ENCODE measurements at places on chromosomes 11 and 22.

DNA sequence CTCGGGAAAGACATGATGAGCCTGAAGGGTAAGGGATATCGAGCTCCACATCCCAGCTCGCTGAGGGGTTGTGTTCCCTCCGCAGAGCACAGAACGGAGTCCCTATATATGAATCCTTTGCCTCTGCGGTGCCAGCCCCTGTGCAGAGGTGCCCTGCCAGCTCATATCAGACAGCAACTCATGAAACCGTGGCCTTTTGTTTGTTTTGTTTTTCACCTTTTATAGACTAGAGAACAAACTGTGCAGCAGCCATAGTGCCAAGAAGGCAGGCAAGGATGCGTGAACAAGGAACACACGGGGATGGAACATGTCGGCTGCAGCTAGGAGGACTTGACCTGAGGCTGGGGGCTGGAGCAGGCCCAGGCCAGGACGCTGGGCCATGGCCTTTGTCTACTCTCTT, 109.8 kb downstream of the PKNOX2 start:
- no peak for DNase-seq

DNA sequence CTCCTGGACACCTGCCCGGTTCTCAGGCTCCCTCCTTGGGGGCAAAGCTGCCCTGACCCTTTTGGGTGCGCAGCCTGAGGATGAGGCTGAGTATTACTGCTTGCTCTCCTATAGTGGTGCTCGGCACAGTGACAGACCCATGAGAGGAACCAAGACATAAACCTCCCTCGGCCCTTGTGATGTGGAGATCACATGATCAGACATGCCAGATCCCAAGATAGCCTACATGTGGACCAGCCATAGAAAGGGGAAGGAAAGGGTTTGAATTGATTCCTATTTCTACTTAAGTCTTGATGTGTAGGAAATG, 125.3 kb downstream of the VPREB1 start:
- DNase-seq = no peak

GRCh38 chr11:120259988-120260565, 20.1 kb downstream of the POU2F3 start:
- DNase-seq = no peak

DNA sequence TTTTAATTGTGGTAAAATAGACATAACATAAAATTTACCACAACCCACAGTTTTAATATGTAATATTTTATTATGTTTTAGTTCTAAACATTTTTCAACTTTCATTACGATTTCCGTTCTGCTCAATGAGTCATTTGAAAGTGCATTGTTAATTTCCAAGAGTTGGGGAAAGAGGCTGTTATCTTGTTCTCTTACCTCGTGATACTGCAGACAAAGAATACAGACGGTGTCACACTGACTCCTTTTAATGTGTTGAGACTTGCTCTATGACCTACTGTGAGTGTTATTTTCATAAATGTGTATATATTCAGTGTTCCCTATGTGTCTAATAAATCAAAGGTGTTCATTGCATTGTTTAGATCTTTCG, 10.8 kb upstream of the RAC2 start:
- no peak for DNase-seq

DNA sequence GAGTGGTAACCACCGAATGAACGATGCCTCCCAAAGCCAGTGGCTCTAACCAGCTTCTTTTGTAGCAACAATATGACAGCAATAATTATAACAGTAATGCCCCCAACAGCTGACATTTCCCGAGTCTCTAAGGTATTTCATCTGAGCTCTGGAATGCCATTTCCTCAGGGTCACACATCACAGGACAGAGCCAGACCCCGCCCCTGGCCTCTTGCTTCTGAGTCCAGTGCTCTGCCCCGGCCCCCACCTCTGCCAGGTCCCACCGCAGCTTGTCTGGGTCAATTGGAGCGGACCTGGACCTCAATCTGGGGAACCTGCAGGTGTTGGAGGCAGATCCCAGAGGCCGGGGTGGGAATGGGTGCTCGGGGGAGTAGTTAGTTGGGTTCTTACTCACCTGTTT, 63.8 kb downstream of the IGLL1 start:
- no peak for DNase-seq

- no peak for DNase-seq
Measured at GRCh38 chr11:68373815-68374501, 61.6 kb downstream of the LRP5 start.

- DNase-seq = no peak
Measured at GRCh38 chr11:12169822-12170221, 59.4 kb downstream of the MICAL2 start.

- DNase-seq = no peak
Measured at GRCh38 chr11:3767536-3767935, 29.8 kb downstream of the NUP98 start.

DNA sequence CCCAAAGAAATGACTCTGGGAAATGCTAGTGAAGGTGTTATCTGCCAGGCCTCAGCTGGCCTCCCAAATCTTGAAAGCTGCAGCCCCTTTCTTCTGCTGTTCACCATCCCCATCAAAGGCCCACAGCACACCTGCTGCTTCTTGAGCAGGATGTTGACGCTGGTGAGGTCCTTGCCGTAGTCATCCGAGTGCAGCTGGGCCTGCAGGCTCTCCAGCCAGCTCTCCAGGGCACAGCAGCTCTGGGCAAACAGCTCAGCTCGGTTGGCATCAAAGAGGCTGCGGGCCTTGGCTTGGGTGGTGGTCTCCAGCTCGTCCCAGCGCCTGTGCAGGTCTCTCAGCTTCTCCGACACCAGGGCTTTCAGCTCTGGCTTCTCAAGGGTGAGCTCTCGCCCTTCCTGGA, 18.5 kb upstream of the RBM4B start:
- no peak for DNase-seq

GRCh38 chr11:110121204-110121603, 28.0 kb downstream of the ZC3H12C start:
- DNase-seq = no peak

DNA sequence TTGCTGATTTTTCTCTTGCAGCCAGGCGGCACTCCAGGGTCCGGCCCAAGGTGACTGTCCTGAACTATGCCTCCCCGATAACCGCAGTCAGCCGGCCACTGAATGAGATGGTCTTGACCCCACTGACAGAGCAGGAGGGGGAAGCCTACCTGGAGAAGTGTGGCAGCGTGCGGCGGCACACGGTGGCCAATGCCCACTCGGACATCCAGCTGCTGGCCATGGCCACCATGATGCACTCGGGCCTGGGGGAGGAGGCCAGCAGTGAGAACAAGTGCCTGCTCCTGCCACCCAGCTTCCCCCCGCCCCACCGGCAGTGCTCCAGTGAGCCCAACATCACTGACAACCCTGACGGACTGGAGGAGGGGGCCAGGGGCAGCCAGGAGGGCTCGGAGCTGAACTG, 47.8 kb downstream of the TRAF6 start:
- no peak for DNase-seq

GRCh38 chr11:91688672-91689071, 535.9 kb upstream of the FAT3 start:
- DNase-seq = no peak

DNA sequence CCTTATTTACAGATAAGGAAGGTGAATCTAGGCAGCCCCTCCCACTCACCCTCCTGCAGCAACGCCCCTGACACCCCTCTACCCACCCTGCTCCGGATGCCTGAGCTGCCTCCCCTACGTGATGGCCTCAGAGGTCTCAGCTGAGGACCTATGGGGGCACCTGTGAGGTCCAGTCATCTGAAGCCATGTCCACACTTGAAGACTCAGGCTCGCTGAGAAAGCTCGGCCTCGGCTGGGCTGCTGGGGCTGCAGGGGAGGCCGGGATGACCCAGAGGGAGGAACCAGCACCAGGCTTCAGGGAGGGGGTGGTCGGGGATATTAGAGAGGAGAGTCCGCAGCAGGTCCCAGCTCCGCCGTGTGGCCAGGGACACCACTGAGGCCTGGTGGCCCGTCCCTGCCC, 92.8 kb downstream of the BRD1 start:
- DNase-seq = no peak

DNA sequence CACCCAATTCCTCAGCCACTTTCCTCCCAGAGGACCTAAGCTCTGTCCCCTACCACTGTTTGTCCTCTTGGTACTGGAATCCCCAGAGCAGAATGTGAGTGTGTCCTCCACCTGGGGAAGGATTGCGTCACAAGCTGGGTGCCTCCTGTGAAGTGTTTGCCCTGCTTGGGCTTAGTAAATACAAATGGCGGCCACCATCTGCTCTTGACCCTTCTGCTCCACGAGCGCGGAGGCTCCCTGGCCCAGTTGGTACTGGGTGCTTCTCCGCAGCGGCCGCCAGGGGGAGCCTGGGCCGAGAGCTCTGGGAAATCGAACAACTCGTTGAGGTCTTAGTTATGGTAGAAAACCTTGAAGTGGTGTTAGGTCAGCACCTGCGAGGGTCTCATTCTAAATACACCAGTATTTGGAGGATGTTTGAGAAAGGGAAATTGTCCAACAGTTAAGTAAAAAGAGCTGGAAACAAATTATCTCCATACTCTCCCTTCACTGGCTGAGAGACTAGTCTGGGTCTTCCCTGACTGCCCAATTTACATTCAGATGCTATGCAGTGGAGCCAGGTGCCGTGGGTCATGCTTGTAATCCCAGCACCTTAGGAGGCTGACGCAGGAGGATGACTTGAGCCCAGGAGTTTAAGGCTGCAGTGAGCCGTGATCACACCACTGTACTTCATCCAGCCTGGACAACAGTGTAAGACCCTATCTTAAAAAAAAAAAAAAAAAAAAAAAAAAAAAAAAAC, 74.6 kb upstream of the TEAD1 start:
- no peak for DNase-seq

GRCh38 chr11:113072237-113072858, 111.1 kb downstream of the NCAM1 start:
- no peak for DNase-seq

- peak; percentile 54 for DNase-seq
Measured at GRCh38 chr22:24423519-24424000, 3.8 kb upstream of the ADORA2A start.

DNA sequence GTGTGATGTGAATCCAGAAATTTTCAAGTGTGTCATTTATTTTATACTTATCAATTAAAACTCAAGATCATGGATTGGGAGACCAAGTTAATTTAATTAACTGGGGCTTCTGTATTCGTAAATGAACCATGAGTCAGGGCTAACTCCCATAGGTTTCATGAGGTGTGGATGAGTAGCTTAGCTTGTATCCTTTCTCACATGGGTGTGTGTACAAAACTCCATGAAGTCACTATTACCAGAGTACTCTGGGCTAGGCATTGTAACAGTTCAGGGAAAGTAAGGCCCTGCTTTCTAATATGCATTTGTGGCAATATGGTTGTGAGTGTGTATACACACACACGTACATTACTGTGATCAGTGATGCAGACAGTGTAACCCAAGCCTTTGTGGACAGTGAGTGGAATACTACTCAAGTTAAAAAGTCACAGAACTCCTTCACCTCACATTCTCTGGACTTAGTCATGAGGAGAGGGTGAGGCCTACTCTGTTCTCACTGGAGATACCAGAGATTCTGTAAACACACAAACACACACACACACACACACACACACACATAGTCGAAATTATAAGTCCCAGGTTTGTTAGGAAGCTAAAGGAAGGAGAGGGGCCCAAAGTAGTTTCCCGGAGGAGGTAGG, 3.5 kb downstream of the CNTF start:
- DNase-seq = no peak

DNA sequence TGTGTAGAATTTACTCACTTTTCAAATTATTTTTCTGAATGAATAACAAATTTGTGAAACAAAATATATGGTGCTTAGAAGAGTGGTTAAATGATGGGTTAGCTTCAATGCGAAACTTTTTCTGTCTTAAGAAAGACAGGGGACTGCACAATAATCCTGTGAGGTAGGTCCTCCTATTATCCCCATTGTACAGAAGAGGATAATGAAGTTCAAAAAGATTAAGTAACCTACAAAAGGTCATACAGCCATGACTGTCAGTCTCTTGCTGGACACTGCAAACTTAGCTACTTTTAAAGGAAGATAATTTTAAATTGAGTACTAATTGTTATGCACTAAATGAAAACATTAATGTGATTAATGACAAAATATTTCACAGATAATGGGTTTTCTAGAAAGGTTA, 5.0 kb downstream of the OOSP3 start:
- no peak for DNase-seq

DNA sequence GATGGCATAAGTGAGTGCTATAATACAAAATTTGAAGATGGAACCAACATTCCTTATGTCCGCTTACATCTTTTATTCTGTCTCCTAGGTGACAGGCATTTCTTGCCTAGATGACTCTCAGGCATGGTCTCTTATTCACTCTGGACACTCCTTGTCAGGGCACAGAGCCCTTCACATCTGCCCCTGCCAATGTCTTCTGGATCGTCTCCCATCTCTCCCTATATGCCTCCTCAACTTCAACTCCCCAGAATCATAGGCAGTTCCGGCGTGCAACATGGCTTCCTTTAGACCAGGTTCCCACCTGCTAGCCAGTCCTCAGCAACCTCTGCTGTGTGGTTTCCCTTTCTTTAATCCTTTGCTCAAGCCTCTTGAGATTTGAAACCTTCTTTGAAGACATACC, 300.9 kb downstream of the TENM4 start:
- DNase-seq = no peak

DNA sequence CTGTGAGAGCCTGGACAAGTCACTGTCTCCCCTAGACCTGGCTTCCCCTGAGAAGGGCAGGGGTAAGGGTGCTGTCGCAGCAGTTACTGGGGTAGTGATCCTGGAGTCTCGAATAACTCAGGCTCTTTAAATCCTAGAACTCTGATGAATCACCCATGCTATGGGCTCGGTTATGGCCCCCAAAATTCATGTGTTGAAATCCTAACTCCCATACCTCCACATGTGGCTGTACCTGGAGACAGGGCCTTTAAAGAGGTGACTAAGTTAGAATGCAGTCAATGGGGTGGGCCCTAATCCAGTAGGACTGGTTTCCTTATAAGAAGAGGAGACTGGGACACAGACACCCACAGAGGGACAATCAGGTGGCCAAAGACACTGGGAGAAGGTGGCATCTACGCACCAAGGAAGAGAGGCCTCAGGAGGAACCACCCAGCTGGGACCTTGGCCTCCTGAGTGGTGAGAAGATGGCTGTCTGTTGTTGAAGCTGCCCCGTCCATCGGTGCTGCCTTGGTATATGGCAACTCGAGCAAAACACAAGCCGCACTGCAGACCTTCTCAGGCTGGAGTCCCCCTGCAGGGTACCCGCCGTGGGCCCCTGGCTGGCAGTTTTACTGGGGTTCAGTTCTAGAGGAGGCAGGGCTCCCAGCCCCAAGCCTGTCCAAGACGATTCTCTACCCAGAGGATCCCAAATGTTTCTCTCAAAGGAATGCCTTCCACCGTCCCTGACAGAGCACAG, 48.8 kb upstream of the SHISAL1 start:
- DNase-seq = no peak

- no peak for DNase-seq
Measured at GRCh38 chr22:45878051-45878781, 98.7 kb downstream of the WNT7B start.
